ENCODE measurements at places on chromosomes 1 and 21.
A peak's percentile ranks its signal among the peaks of the same experiment; 100 is the strongest.

DNA sequence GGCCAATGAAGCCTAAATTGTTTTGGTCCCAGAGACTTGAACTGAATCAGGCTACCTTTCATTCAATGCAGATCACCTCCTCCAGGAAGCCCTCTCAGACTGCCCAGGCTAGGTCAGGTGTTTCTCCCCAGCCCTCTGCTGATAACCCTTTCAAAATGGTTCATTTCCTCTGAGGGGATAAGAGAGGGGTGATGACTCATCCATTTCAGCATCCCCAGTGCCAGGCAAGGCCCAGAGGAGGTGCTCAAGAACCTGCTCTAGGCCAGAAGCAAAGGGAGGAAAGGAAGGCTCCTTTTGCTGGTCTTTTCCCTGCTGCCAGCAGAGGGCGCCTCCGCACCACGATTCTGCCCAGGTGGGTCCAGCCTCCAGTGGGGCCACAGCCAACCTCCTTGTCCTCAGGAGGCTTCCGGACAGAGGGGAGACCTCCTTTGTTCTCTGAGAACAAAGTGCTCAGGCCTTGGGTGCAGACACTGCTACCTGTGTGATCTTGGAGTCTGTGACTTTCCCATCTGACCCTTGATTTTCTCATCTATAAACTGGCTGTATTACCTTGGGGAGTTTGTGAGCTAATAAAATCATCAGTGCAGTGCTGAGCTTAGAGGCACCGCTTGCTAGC is 45.3 kb upstream of the ARHGEF10L start:
- peak; percentile 66 for DNase-seq
- H3K27me3 ChIP-seq = no peaks in the 10 kb centered on the region
- H3K36me3 ChIP-seq = no peaks in the 10 kb centered on the region
- no peaks in the 10 kb centered on the region for H3K4me1 ChIP-seq
- H3K27ac ChIP-seq = no peak overlapping the region
- H3K4me3 ChIP-seq = no peak overlapping the region

DNA sequence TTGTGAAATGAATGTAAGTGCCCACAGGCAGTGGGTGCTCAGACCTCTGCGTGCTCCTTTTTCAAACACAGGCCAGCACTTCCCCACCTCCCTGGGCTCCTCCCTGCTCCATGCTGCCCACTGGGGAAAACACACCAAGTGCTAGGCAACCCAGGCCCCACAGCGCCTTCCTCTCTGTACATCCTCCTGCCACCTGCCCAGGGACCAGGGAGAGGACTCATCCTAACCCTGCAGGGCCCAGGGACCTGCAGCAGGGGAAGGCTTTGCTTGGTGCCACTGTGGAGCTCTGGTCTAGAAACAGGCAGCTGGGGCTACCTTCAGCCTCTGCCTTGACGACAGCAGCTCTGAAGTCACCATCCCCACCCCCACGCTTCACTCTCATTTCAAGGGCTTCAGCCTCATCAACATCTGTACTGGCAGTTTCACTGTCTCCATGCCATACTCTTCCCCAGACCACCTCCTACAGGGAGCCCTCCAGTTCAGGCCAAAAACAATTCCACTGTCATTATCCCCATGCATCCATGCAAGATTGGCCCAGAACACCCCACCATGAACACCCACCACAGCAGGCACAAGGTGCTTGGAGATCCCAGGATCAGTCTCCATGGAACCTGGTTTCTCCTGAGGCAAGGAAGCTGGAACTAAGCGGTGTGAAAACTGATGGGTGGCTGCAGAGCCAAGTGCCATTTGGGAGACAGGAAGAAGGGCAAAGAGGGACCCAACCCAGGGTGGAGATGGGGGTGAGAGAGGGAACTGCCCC is 1.1 kb downstream of the IGSF8 start:
- H3K36me3 ChIP-seq = peaks cover 8% of the 10 kb centered on the region
- peak overlapping the region; percentile 88 for H3K4me3 ChIP-seq
- H3K4me1 ChIP-seq = no peaks in the 10 kb centered on the region
- peak overlapping the region; percentile 81 for H3K27ac ChIP-seq

GRCh38 chr1:117838911-117839310 is 90.5 kb downstream of the GDAP2 start:
- H3K36me3 ChIP-seq = peaks cover 5% of the 10 kb centered on the region
- DNase-seq = no peak
- H3K27ac ChIP-seq = no peak overlapping the region

DNA sequence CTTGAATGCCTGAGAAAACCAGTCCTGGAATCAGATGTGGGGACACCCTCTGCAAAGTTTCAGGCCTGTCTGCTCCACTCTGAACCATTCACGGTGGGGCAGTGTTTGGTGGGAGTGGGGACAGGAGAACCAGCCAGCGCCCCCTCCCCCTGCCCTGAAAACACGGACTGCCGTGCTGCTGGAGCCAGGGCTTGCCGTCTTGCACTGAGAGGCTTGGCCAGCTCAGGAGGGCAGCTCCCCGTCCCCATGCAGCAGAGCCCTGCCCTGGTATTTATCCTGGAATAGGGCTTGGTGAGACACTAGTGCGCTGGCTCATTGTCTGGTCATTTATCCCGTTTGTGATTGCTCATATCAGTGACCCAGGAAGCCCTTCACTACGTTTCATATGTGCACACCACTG is 3.9 kb downstream of the S100B start:
- no peak for DNase-seq
- no peak overlapping the region for H3K4me3 ChIP-seq
- peaks cover 14% of the 10 kb centered on the region for H3K4me1 ChIP-seq

- H3K4me3 ChIP-seq = no peak overlapping the region
- DNase-seq = no peak
- peaks cover 22% of the 10 kb centered on the region for H3K4me1 ChIP-seq
- no peak overlapping the region for H3K27ac ChIP-seq
- peaks cover 58% of the 10 kb centered on the region for H3K36me3 ChIP-seq
These were observed 8.0 kb downstream of the ELOA start for GRCh38 chr1:23751050-23751814.

DNA sequence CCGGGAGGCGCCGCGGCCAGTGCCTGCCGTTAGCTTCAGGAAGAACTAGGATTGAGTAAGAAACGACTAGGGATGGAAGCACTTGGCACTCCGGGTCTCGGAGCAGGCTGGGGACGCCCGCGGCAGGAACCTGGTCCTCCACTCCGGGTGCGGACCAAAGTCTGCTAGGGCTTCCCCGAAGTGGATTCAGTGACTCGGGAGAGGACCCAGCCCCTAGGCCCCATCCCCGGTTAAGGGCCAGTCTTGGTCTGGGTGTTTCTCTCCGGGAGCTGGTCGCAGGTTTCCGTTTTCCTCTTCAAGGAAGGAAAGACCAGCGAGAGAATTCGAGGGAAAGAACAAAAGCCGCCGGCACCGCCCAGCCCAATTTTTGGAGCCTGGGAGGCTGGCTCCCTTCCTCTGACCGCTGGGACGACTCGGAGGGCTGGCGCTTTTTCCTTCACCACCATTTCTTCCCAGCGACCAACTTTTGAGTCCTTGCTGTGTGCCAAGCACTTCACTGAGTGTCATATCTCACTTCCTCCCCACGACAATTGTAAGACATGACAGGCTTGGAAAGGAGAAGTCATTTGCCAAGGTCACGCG is 16.8 kb upstream of the STMN1 start:
- peak; percentile 61 for DNase-seq
- H3K27me3 ChIP-seq = no peaks in the 10 kb centered on the region
- peak overlapping the region; percentile 52 for H3K27ac ChIP-seq
- no peaks in the 10 kb centered on the region for H3K36me3 ChIP-seq

DNA sequence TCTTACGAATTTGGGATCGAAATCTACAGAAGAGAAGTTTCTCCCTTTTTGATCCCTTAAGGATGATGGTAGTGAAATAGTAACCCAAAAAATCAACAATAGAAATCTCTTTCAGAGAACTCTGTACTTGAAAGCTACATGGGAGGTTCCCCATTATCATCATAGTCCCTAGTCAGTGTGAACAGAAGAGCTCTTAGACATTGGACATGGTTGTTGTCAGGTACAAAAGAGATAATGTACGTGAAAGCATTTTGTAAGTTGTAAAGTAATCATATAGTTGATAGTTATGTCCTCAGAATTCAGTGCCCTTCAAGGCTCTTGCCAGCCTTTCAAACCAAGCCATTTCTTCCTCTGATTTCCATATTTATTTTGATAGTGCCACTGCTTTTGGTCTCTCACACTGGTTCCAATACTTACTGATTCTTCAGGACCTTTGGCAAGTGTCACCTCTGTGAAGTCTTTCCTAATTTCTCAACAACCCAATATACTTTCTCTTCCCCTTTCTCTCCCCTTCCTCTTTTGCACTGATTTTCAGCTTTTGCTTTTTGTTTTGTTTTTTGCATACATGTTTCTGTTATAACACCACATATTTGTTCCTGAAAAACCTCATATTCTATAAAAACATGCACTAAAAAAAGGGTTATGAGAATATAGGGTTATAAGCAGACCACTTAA is 22.4 kb downstream of the VPS45 start:
- H3K27ac ChIP-seq = no peak overlapping the region
- H3K4me1 ChIP-seq = no peaks in the 10 kb centered on the region
- no peak for DNase-seq
- H3K27me3 ChIP-seq = no peaks in the 10 kb centered on the region
- peaks cover 12% of the 10 kb centered on the region for H3K36me3 ChIP-seq

GRCh38 chr1:241413386-241413785 is 56.4 kb upstream of the RGS7 start:
- H3K27ac ChIP-seq = no peak overlapping the region
- H3K4me1 ChIP-seq = no peaks in the 10 kb centered on the region
- no peak overlapping the region for H3K4me3 ChIP-seq
- DNase-seq = no peak

GRCh38 chr1:246794048-246794827 is 70.0 kb downstream of the SCCPDH start:
- no peak overlapping the region for H3K27ac ChIP-seq
- no peaks in the 10 kb centered on the region for H3K4me1 ChIP-seq
- H3K36me3 ChIP-seq = no peaks in the 10 kb centered on the region
- no peaks in the 10 kb centered on the region for H3K27me3 ChIP-seq
- DNase-seq = no peak
- no peak overlapping the region for H3K4me3 ChIP-seq

DNA sequence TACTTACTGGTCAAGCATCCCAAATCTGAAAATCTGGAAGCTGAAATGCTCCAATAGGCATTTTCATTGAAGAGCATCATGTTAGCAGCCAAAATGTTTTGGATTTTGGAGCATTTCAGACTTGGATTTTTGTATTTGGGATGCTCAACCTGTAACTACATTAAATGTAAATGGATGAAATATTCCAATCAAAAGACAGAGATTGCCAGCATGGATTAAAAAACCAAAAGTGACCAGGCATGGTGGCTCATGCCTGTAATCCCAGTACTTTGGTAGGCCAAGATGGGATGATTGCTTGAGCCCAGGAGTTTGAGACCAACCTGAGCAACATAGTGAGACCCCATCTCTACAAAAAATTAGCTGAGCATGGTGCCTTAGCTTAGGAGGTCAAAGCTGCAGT is 110.3 kb downstream of the URB2 start:
- no peak overlapping the region for H3K27ac ChIP-seq
- no peaks in the 10 kb centered on the region for H3K27me3 ChIP-seq
- H3K4me3 ChIP-seq = no peak overlapping the region
- DNase-seq = no peak

- no peak for DNase-seq
- H3K4me1 ChIP-seq = no peaks in the 10 kb centered on the region
- no peak overlapping the region for H3K4me3 ChIP-seq
- no peak overlapping the region for H3K27ac ChIP-seq
- no peaks in the 10 kb centered on the region for H3K27me3 ChIP-seq
These were observed 22.4 kb upstream of the ASB17 start for GRCh38 chr1:75954586-75954985.

DNA sequence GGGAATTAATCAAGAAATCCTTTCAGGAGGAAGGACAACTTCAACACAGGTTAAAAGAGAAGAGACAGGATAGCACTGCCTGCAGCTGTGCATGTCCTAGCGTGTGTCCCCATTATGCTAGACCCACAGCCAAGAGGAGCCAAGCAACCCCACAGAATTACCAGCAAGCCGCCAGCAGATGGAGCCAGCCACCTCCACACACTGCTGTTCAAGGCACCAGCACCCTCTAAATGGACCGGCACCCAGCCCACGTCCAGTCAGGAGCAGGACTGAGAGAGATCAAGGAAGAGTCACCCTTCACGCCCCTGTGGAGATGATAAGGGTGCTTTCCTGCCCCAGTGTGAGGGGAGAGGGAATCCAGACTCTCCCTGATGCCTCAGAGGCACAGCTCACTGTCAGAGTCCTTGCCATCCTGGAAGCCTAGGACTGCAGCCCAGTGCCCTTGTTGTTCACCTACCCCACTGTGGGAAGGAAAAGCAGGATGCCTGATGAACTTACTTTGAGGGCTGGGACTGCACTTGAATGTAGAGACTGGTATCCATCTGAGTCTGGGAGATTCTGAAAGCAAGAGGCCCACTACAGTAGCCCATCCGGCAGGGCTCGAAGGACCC is 37.1 kb upstream of the CTTNBP2NL start:
- no peaks in the 10 kb centered on the region for H3K27me3 ChIP-seq
- H3K27ac ChIP-seq = peak overlapping the region; percentile 76
- peak overlapping the region; percentile 44 for H3K4me3 ChIP-seq
- no peaks in the 10 kb centered on the region for H3K4me1 ChIP-seq
- peak; percentile 92 for DNase-seq
- no peaks in the 10 kb centered on the region for H3K36me3 ChIP-seq

GRCh38 chr1:42186152-42186551 is 21.6 kb upstream of the GUCA2A start:
- no peak for DNase-seq
- H3K27me3 ChIP-seq = no peaks in the 10 kb centered on the region
- no peak overlapping the region for H3K4me3 ChIP-seq

- H3K27me3 ChIP-seq = no peaks in the 10 kb centered on the region
- H3K4me3 ChIP-seq = no peak overlapping the region
These were observed 119.6 kb downstream of the ATF6 start for GRCh38 chr1:161885759-161886158.

DNA sequence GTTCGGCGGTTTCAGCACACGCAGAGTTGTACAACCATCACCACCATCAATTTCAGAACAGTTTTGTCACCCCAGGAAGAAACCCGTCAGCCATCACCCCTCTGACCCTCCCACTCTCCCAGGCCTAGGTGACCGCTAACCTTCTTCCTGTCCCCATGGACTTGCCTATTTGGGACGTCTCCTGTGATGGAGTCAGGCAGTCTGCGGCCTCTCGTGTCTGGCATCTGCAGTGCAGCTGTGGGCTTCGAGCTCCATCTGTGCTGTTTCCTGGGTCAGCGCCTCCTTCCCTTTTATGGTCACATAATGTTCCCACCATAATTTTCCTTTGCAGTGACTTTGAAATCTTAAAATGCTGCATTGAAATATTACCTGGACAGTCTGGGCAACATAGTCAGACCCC is 24.4 kb downstream of the SLC45A1 start:
- no peak overlapping the region for H3K4me3 ChIP-seq
- no peaks in the 10 kb centered on the region for H3K27me3 ChIP-seq
- no peak for DNase-seq

- no peaks in the 10 kb centered on the region for H3K27me3 ChIP-seq
- no peak overlapping the region for H3K4me3 ChIP-seq
- no peaks in the 10 kb centered on the region for H3K4me1 ChIP-seq
- H3K36me3 ChIP-seq = no peaks in the 10 kb centered on the region
These were observed 119.7 kb downstream of the HHAT start for GRCh38 chr1:210448297-210448892.

GRCh38 chr1:23562137-23562876 is 3.0 kb upstream of the ID3 start:
- DNase-seq = peak; percentile 99

DNA sequence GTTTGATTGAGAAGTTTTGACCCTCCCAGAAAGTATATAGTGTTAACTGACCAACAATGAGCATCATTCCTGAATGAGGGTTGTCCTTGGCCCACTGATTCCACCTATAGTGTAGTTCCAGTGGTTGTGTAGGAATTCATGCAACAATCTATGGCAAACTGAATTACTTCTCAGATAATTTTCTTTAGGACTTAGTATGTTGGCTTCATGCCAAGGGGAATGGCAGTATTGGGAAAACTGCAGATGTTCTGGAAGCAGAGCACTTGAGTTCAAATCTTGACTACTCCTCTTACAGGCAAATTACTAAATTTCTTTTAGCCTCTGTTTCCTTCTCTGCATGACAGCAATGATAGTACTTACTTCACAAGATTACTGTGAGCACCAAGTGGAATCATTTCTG is 65.8 kb downstream of the LRIG2 start:
- no peaks in the 10 kb centered on the region for H3K27me3 ChIP-seq
- no peak for DNase-seq

Data from right atrium auricular region (tissue), 2 donors.